ENCODE measurements at places on chromosomes 2 and 18. TPM values are rescaled to one million over a fixed set of nuclear protein-coding genes. Genes with fewer than 3 reads are reported as not detected.

- no peak for DNase-seq
- no peaks in the 10 kb centered on the region for H3K4me1 ChIP-seq
- H3K36me3 ChIP-seq = no peaks in the 10 kb centered on the region
- no peak overlapping the region for H3K27ac ChIP-seq
- H3K27me3 ChIP-seq = no peaks in the 10 kb centered on the region
Observed at GRCh38 chr2:184261818-184262217, 336.5 kb upstream of the ZNF804A start.

DNA sequence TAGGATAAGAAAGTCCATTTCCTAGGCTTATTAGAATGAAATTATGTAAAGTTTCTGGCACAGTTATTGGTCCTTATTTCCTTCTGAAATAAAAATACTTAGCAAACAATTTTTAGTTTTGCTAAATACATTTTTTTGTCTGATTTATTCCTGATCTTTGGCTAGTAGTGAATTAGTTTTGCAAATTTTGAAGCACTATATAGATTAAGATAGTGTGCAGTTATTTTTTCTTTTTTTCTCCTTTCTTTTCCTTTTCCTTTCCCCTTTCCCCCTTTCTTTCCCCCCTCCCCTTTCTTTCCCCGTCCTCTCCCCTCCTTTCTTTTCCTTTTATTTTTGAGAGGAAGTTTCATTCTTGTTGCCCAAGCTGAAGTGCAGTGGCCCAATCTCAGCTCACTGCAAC lies 59.7 kb downstream of the BIRC6 start:
- H3K36me3 ChIP-seq = peaks cover 58% of the 10 kb centered on the region
- H3K27ac ChIP-seq = no peak overlapping the region
- H3K4me3 ChIP-seq = no peak overlapping the region
- no peak for DNase-seq
- no peaks in the 10 kb centered on the region for H3K27me3 ChIP-seq
- H3K4me1 ChIP-seq = no peaks in the 10 kb centered on the region

GRCh38 chr2:52668724-52669123 lies 1098.9 kb upstream of the CHAC2 start:
- peaks cover 5% of the 10 kb centered on the region for H3K4me1 ChIP-seq
- no peaks in the 10 kb centered on the region for H3K36me3 ChIP-seq
- H3K27ac ChIP-seq = no peak overlapping the region
- H3K4me3 ChIP-seq = no peak overlapping the region

DNA sequence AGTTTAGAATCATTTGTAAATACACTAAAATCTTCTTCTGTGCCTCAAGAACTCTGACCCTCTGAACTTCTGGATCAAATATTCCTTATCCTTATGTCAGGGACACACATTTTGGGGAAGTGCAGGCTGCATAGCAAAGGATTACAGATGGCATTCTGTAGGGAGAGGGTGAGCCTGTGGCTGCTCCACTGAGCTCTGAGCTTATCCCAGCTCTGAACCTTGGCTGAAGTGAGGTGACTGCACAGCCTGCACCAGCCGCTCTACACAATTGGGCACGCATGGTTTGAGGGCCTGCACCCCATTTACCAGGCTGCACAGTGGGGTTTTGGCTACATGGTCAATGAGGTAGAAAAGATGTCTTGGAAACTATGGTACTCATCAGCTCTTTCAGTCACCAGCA lies 251.6 kb downstream of the GALR1 start:
- H3K27ac ChIP-seq = no peak overlapping the region
- DNase-seq = no peak
- no peaks in the 10 kb centered on the region for H3K4me1 ChIP-seq
- no peaks in the 10 kb centered on the region for H3K27me3 ChIP-seq

DNA sequence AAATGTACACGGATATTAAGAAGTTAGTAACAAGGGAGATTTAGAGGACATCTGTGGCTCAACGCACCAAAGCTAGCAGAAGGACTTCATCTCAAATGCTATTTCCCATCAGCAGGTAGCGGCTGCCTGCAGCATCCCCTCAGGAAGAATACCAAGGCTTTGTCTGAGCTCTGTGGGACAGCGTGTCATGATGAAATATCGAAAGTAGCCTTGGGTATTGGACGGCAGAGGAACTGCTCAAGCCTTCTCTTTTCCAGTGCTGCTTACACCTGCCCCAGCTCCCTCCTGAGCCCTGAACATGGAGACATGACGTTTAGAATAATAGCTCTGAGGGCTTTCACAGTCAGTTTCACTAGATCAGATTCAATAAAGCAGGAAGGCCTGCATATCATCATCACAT lies 241.6 kb downstream of the SUCLG1 start:
- no peak overlapping the region for H3K4me3 ChIP-seq
- DNase-seq = no peak
- H3K27ac ChIP-seq = no peak overlapping the region

GRCh38 chr2:196453613-196454047 lies 185.9 kb upstream of the CCDC150 start:
- H3K4me1 ChIP-seq = peaks cover under 1% of the 10 kb centered on the region
- no peaks in the 10 kb centered on the region for H3K27me3 ChIP-seq

DNA sequence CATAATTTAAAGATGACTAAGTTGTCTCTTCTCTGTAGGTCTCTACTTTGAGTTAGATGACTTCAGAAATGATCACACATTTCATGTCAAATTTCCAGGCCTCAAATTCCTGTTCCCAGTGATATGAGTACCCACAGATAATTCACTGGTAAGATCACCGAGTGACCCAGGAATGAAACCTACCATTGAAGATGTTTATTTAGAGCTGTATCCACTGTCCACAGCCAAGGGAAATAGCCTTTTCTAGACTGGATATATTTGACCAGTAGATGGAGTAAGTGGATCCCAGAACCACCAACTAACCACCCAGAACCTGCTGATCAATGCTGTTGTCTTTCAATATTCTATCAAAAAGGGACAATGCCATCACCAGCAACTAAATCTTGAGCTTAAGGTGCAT lies 238.8 kb downstream of the SLC8A1 start:
- no peak overlapping the region for H3K4me3 ChIP-seq
- no peak overlapping the region for H3K27ac ChIP-seq
- H3K36me3 ChIP-seq = no peaks in the 10 kb centered on the region
- no peak for DNase-seq

DNA sequence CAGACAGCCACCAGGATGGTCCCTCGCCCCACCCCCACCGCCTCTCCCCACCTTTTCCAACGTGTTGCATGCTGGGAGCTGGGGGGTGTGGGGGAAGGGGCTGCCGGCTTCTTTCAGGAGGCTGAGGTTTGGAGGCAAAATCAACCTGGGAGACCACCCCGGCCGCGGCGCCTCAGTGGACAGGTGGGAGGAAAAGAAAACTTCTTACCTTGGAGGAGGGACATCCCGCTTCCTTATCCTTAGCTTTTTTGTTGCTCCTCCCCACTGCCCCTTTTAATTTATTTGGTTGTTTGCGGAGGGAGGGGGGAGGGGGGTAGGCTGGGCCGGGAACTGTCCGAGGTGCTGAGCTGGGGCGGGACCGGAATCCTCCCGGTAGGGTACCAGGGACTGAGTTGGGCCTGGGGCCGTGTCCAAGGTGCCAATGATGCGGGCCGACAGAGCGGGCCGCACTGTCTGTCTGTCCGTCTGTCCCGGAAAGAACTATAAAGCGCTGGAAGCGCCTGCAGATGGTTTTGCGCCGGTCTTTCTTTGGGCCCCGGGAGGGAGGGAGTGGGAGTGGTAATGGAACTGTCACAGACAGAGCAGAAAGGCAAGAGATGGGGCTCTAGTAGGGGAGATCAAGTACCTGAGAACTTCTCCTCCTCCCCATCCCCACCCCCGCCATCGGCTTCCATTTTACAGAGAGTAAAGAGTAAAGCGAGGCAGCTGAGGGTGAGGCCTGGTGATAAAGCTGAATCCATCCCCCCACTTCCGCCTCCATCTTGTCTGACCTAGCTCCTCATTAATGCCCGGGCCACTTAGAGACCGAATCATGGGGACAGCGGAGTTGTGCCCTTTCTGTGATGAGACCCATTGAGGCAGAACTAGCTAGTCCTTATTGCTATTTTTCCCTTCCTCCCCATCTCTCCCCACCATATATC lies 2.4 kb downstream of the CDK5R2 start:
- peak; percentile 90 for DNase-seq
- H3K4me3 ChIP-seq = peak overlapping the region; percentile 83
- H3K27me3 ChIP-seq = peaks cover 56% of the 10 kb centered on the region
- no peaks in the 10 kb centered on the region for H3K4me1 ChIP-seq

DNA sequence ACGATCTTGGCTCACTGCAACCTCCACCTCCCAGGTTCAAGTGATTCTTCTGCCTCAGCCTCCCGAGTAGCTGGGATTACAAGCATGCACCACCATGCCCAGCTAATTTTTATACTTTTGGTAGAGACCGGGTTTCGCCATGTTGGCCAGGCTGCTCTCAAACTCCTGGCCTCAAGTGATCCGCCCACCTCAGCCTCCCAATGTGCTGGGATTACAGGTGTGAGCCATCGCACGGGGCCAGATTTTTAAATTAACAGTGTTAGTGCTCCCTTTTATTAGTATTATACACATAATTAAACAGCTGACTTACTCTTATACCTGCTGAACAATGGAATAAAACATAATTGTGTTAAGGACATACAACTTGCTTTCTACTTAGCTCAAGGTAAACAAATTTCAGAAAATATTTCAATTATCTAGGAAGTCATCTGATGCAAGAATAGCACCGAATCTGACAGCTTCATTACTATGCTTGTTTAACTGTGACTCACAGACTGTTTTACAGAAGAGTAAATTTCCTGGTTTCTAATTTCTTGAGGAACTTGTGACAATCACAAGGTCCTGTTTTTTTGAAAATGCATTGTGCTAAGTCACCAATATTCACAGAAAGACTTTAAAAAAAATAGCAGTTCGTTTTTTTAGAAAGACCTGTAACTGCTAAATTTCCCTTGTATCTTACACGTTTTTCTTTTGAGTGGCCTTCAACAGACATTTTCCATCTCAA lies 51.2 kb downstream of the SPIRE1 start:
- H3K4me3 ChIP-seq = no peak overlapping the region
- H3K27me3 ChIP-seq = no peaks in the 10 kb centered on the region
- H3K36me3 ChIP-seq = no peaks in the 10 kb centered on the region
- DNase-seq = no peak

DNA sequence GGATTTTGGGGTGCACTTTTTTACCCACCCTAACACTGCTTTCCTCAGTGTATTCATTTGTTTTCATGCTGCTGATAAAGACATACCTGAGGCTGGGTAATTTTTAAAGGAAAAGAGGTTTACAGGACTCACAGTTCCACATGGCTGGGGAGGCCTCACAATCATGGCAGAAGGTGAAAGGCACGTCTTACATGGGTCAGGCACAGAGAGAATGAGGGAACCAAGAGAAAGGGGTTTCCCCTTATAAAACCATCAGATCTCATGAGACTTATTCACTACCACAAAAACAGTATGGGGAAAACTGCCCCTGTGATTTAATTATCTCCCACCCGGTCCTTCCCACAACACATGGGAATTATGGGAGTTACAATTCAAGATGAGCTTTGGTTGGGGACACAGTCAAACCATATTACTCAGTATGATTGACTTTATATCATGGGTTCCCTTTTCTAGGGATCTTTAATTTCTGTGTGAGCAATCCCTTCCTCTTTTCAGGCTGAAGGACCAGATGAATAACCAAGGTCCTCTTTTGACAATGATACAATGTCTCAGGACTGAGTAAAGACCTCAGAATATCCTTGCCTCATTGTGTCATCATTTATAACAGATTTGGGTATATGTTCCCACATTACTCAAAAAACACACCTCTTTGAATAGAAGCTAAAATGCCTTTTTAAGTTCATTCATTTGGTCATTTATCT lies 100.1 kb upstream of the TRIB2 start:
- no peaks in the 10 kb centered on the region for H3K4me1 ChIP-seq
- DNase-seq = no peak
- no peak overlapping the region for H3K4me3 ChIP-seq
- H3K27ac ChIP-seq = no peak overlapping the region

DNA sequence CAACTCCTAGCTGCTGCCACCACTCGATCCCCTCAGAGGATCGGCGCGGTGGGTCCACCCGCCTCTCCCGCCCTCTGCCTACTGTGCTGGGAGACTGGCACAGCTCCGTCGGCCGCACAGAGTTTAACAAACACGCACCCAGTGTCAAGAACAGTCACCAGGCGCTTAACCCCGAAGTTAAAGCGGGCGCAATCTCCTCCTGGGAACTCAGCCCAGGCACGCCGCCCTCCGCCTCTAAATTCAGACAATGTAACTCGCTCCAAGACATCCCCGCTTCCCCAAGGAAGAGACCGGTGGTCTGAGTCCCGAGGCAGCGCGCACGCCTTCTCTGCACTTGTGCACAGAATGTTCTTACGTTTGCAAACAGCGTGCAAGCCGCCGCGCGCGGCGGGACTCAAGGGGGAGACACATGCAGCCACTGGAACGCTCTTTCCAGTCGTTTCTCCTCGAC lies 533 bp downstream of the CXCR4 start:
- H3K27ac ChIP-seq = peak overlapping the region; percentile 67
- H3K4me3 ChIP-seq = peak overlapping the region; percentile 98
- H3K27me3 ChIP-seq = no peaks in the 10 kb centered on the region
- peaks cover 42% of the 10 kb centered on the region for H3K36me3 ChIP-seq
- DNase-seq = peak; percentile 79

DNA sequence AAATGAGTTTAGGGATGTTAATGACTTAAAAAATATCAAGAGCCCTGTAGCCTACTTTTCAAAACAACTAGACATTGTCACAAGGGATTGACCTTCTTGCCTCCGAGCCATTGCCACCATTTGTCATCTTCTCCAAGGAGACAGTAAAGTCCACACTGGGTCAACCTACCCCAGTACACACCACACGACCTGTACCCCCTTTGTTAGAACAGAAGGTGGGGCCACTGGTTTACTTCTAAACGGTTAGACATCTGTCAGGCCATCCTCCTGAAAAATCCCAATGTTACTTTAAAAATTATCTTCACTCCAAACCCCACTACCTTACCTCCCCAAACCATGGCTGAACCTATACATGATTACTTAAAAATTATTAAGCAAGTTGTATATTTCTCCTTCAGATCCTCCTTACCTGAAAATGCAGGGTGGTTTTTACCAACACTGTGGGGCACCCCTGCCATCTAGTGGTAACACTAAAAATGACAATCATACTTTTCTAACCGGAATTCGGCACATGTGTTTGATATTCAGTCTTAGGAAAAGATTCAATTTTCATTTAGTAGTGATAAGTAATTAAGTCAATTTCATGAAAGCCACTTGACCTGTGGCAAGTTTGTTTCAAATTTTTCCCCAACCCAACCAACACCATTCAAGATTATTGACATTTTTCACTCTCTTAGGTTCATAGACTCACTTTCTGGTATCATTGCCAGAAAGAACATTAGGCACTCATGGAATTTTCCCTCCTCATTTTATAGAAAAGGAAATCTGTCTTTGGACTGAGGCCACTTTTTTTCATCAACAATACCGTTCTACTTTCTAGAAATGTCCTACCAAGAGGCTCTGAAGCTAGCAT lies 265.3 kb upstream of the PKDCC start:
- H3K27me3 ChIP-seq = peaks cover 27% of the 10 kb centered on the region
- peak; percentile 66 for DNase-seq
- H3K4me3 ChIP-seq = no peak overlapping the region
- H3K4me1 ChIP-seq = no peaks in the 10 kb centered on the region

The NOP58 gene
- total RNA-seq = 68.3 TPM

The CTNNA2 gene
- total RNA-seq = 7.7 TPM

The C2orf72 gene
- 1.8 TPM for total RNA-seq

The CDH2 gene
- 489 TPM for total RNA-seq

The NAT8 gene
- not detected for total RNA-seq

The PLCD4 gene
- total RNA-seq = 0.07 TPM

The MYL12B gene
- total RNA-seq = 198 TPM

The ACMSD gene
- total RNA-seq = not detected
